CMK (cell line): ENCODE measurements at places on chromosomes 2 and 18.

DNA sequence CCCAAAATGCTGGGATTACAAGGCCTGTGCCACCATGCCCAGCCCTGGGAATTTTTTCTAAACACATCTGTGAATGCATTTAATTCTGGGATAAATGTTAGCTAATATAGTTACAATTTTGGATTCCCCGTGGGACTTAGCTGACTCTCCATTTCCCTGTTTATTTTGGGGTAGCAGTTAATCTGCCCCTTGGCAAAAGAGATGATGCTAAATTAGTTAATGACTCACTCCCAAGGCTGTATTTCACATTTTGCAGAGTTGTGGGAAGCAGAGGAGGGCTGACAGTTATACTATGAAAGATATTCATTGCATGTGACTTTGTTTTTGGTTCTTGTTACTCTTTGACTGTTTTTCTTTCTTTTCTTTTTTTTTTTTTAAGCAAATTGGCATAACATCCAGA is 3.2 kb downstream of the MTHFD2 start:
- DNase-seq, result no peak

DNA sequence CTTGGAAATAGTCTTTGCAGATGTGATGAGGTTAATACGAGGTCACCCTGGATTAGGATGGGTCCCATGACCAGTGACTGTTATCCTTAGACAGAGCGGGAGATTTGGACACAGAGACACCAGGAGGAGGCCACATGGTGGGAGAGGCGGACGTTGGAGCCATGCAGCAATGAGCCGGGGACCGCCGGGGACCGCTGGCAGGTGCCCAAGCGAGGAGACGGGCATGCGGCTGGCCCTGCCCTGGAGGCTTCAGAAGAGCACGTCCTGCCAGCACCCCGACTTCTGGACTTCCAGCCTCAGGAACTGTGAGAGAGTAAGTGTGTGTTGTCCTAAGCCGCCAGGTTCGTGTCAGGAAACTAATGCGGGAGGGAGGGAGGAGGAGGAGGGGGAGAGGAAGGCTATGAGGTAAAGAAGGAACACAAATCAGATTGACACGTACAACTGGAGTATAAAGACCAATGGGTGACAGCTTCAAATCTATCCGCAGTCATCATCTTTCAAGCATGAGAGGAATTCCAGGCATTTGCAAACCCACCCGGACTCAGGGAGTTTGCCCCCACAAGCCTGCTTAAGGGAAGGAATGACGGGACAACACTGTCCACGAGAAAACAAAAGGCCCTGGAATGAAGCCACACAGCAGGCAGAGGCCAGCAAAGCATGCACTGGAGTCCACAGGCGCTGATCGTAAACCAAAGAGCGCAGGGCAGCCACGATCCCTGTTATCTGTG is 11.6 kb upstream of the BOK start:
- no peak for DNase-seq

DNA sequence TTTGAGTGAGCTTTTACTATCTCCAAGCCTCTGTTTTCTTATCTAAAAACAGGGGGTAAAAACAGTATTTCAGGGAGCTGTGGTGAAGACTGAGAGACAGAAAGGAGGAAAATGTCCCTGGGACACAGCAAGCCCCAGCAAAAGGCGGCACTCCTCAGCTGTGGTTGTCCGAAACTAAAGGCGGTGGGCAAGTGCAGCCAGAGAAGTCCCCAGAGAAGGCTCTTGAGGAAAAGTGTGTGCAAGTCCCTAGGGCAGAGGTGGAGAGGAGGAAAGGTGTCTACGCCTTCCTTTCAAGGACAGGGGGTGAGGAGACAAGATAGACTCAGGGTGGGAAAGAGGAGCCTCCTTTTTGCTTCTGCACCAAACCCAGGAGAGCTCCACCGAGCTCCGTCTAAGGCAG is 45.5 kb downstream of the CYP27C1 start:
- DNase-seq, result no peak

- DNase-seq, result no peak
These were observed 251.9 kb downstream of the FBXO15 start for GRCh38 chr18:73895701-73896100.

GRCh38 chr18:59835605-59836379 is 64.0 kb upstream of the PMAIP1 start:
- DNase-seq, result no peak

DNA sequence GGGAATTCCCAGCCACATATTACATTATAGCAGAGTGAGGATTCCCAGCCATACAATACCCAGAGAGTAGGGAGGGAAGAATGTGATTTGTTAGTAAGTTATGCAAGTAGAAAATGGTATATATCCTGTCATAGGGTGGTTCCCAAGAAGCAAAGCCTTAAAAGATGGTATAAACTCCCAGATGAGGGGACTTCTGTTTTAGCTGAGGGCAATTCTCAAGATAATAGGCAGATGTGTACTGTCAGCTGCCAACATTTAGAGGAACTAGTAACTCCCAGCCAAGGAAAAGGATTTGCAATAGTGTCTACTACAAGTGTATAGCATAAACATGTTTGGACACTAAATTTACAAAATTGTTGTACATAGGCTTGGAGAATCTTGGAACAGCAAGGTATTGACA is 86.5 kb downstream of the XDH start:
- no peak for DNase-seq
